ENCODE measurements at places on chromosomes 3 and 15.

- peak; percentile 42 for DNase-seq
Observed at GRCh38 chr3:50324351-50325112, 2.0 kb upstream of the HYAL2 start.

DNA sequence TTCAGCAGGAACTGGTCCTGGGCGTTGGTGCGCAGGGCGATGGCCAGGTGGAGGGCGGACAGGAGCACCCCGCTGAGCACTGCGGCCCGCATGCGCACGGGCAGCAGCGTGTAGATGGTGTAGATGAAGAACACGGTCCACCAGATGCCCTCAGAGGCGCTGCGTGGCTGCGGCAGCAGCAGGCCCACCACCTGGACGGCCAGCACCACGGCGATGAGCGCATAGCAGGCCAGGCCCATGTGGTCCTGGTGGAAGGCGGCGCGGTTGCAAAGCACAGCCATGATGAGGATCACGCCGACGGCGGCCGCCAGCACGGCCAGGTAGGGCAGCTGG, 1.5 kb downstream of the ADCY5 start:
- no peak for DNase-seq

- DNase-seq, result peak; percentile 74
Observed at GRCh38 chr3:30516238-30516637, 90.2 kb upstream of the TGFBR2 start.

DNA sequence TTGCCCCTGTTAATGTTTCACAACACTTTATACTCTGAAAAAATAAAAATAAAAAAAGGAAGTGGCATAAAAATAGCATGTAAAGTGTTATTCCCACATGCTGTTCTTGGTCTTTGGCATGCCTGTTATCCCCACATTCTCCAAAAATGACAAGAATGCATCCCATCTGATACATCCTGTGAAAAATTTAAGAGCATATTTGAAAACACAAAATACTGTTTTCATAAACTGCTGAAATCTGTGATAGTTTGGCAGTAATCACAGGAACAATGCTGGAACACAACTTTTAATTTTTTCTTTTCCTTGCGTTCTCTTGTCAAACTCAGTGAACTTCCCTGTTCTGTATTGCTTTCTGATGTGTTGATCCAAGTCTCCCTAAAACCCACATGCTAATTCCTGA, 288.8 kb downstream of the ROBO2 start:
- no peak for DNase-seq

GRCh38 chr3:180911876-180912303, 580 bp upstream of the FXR1 start:
- DNase-seq, result no peak

DNA sequence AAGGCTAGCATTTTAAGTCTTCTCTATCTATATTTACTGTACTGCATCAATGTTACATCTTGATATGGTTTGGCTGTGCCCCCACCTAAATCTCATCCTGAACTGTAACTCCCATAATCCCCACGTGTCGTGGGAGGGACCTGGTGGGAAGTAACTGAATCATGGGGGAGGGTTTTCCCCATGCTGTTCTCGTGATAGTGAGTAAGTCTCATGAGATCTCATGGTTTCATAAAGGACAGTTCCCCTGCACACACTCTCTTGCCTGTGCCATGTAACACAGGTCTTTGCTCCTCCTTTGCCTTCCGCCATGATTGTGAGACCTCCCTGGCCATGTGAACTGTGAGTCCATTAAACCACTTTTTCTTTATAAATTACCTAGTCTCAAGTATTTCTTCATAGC, 161.5 kb downstream of the TBC1D5 start:
- DNase-seq, result no peak

GRCh38 chr3:61780016-61780415, 218.6 kb downstream of the PTPRG start:
- DNase-seq, result no peak

DNA sequence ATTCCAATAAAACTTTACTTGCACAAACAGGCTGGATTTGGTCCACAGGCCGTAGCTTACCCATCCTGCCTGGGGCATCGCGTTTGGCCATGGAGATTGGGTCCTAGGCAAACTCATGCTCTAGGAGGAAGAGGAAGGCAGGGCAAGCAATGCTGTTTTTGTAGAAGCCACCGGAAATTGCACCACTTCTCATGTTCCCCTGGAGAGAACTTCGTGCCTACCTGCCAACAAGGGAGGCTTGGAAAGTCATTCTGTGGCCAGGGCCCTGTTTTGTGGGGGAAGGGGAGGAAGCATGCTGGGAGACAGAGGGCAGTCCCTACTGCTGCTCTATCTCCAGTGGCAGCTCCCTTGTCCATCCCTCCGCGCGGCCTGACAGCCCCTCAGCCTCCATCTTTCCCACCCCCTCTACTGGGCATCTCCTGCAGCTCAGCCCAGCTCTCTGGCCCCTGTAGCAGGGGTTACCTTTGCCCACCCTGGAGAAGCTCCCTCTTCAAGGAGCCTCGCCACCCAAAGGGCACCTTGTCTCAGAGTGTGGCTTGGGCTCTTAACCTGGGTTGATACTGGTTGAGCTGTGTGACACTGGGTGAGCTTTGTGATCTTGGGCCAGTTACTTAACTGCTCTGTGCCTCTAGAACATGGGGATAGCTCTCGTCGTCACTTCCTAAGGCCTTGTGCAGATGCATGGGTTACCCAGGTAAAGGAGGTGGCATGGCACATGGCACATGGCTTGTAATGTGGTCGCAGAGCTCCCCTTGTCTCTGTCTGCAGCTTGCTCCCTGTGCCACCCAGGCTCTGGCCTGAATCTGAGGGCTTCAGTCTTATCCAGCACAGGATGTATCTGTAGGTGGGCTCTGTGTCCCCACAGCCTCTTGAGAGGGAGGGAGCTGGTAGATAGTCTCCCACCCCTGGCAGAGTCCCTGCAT, 6.1 kb downstream of the ABTB1 start:
- DNase-seq, result no peak

- DNase-seq, result no peak
Observed at GRCh38 chr3:110180733-110181132, 843.4 kb upstream of the DPPA4 start.

DNA sequence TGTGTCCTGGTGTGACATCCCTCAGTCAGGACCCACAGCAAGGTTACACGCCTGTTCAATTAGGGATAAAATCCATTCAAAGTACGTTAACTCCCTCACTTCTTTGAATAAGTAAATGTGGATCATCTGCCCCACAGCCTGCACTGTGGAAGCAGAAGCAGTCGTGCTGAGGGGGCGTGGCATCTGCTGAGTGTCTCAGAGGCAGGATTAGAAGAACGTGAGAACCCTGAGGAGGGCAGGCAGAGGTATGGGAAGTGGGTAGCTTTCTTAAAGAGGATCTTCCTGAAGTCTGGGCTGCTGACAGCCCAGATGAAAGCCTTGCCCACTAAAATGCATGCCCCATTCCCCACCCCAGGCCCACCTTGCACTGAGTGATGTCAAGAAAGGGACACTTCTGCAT, 28.5 kb downstream of the CRABP1 start:
- no peak for DNase-seq

DNA sequence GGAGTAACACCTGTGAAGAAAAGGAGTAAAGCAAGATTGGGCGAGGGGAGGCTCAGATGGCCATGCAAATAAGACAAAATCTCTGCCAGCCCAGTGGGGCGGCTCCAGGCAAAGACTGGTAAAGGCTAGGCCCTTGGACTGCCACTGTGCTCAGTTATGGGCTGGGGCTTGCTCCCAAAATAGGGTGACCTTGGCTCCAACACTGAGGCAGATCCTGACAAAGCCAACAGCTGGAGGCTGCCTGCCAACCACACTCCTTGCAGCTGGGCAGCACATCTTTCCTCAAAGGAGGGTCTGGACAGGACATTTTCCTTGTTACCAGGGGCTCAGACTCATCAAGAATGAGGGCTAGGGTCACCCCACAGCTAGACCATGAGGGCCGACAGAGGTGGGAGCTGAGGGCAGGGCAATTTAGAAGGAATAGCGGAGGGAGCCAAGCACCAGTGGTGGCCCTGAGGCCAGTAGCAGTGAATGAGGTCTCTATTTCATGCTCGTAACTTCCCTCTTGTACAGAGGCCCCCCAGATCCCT, 86.1 kb downstream of the CHRD start:
- no peak for DNase-seq

DNA sequence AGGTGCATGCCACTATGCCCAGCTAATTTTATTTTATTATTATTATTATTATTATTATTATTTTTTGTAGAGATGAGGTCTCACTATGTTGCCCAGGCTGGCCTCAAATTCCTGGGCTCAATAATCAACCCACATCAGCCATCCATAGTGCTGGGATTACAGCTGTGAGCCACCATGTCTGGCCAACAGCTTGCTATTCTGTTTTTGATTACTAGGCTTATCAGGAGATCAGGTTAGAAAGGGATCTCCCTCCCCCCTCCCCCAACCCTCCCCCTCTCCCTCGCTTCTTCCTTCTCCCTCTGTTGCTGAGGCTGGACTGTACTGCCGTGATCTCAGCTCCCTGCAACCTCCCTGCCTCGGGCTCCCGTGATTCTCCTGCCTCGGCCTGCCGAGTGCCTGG, 8.6 kb downstream of the CLN6 start:
- no peak for DNase-seq

Measured in NCI-H1092 treated with DMSO at 0.1 percent for 48 hours (cell line).